ENCODE measurements at places on chromosomes 2 and 18.

GRCh38 chr2:230739961-230740360 lies 27.3 kb downstream of the CAB39 start:
- DNase-seq, result no peak

GRCh38 chr2:111108745-111109271 lies 11.9 kb upstream of the BCL2L11 start:
- DNase-seq, result no peak

GRCh38 chr18:30469091-30469490 lies 573.5 kb downstream of the DSC3 start:
- no peak for DNase-seq

- peak; percentile 6 for DNase-seq
These were observed 494 bp downstream of the ANKZF1 start for GRCh38 chr2:219230059-219230540.

DNA sequence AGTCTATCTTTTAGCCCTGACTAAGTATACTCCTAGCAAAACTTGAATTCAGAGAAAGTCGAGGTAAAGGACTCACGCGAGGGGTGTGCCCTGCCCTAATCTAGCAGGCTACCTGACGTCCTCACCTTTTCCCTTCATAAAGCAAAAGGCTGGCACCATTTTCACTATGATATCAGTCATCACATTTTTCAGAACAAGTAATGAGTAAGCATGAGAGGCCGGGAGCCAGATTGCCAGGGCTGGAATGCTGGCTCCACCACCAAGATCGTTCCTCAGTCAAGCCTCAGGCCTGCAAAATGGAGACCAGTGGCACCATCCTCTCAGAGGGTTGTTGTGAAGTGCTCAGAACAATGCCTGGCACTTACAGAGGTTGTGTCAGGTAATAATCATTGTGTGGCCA lies 18.7 kb upstream of the NCKAP5 start:
- no peak for DNase-seq

GRCh38 chr2:16693854-16694253 lies 28.2 kb upstream of the CYRIA start:
- DNase-seq, result no peak

- DNase-seq, result no peak
These were observed 143.1 kb upstream of the COPS8 start for GRCh38 chr2:236942554-236942953.

- DNase-seq, result no peak
These were observed 38.8 kb downstream of the DNER start for GRCh38 chr2:229675569-229675968.

- no peak for DNase-seq
These were observed 255.4 kb upstream of the CHAC2 start for GRCh38 chr2:53512071-53512826.

GRCh38 chr18:1012775-1013174 lies 108.1 kb downstream of the ADCYAP1 start:
- no peak for DNase-seq

DNA sequence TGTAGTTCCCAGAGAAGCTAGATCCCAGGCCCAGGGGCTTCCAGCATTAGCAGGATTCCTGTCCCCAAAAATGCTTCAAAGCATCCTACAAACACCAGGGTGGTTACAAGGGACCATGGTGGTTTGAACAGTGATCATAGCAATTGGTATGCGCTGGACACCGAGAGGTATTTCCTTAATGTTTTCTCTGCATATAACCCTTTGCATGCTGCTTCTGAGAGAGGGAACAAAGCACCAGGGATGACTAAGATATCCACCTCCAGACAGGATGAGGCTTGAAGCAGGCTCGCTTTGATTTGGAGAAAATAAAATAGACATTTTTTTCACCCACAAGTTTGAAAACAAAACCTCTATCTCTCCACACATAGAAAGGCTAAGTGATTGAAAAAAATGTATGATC lies 50.5 kb upstream of the TSPYL6 start:
- no peak for DNase-seq

DNA sequence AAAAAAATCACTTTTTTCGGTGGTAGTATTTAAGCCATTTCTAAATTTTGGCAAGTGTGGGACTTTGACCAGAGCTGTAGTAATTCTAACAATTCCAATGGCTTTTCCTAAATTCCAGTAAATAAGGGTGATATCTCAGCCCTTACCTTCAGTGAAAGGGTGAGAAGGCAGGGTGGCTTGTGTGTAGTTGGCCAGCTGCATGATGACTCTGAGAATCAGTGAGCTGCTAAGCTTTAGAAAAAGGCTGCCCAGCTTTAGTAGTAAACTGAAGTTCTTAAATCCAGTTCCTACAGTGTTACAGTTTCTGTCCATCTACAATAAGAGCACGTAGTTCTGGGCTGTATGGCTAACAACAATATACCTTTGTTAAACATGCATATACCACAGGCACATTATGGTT lies 42.0 kb downstream of the OXER1 start:
- no peak for DNase-seq

- DNase-seq, result no peak
These were observed 246.4 kb upstream of the PXDN start for GRCh38 chr2:1990724-1991123.

DNA sequence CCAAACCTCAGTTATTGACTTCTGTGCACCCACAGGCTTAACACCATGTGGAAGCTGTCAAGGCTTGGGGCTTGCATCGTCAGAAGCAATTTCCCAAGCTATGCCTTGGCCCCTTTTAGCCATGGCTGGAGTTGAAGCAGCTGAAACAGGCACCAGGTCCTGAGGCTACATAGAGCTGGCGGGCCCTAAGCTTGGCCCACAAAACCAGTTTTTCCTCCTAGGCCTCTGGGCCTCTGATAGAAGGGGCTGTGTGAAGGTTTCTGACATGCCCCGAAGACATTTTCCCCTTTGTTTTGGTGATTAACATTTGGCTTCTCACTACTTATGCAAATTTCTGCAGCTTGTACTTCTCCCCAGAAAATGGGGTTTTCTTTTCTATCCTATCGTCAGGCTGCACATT lies 9.1 kb upstream of the TMX3 start:
- DNase-seq, result no peak

DNA sequence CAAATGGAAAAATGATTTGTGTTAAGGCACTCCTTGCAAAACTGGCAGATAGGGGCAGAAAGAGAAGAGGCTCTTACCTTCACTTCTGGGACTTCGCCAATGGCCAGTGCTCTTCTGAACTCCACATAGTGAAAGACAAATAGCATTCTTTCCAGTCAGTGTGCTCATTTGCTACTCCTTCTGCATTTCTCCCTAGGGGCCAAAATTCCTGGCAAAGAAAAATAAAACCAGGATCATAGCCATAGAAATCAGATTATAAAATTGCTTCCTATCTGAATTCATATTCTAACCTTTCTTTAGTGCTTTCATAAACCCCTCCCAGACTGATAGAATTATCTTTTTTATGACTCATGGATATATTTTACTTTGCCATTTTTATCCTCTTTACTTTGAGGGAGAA lies 56.9 kb upstream of the PELI1 start:
- no peak for DNase-seq

DNA sequence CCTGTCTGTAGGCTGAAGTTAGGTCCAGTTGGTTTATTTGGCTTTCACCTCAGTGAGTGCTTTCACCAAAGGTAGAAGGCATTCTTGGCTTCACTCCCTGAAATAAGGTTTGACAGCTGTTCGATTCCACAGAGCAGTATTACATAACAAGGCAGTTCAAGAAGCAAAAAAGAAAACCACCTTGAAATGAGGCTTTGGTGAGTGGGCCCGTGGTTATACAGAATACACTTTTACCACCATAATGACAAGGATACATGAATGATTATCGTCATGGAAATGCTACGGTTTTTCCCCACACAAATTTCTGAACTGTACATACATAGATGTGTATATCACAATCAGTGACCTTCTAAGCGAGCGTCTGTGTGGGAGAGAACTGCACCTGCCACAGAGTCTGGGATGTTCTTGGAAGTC lies 80.0 kb upstream of the CHRNA1 start:
- no peak for DNase-seq

GRCh38 chr18:31738460-31739407 lies 21.9 kb downstream of the SLC25A52 start:
- DNase-seq, result no peak

Measured in MV-4-11 (cell line).